Trophoblast cell (in vitro differentiated cells and primary cell): ENCODE measurements at places on chromosomes 3 and 15.

- H3K4me1 ChIP-seq: no peaks in the 10 kb centered on the region
- no peak for DNase-seq
- no peak overlapping the region for H3K4me3 ChIP-seq
- no peak overlapping the region for H3K27ac ChIP-seq
- no peaks in the 10 kb centered on the region for H3K27me3 ChIP-seq
These were observed 921.1 kb downstream of the FHIT start for GRCh38 chr3:60330107-60330506.

GRCh38 chr3:44110648-44111047, 131.0 kb upstream of the TOPAZ1 start:
- H3K4me1 ChIP-seq: peaks cover 6% of the 10 kb centered on the region
- no peaks in the 10 kb centered on the region for H3K27me3 ChIP-seq
- no peak overlapping the region for H3K4me3 ChIP-seq
- no peak for DNase-seq

GRCh38 chr3:46731795-46732194, 14.1 kb upstream of the PRSS50 start:
- H3K36me3 ChIP-seq: no peaks in the 10 kb centered on the region
- no peaks in the 10 kb centered on the region for H3K4me1 ChIP-seq

DNA sequence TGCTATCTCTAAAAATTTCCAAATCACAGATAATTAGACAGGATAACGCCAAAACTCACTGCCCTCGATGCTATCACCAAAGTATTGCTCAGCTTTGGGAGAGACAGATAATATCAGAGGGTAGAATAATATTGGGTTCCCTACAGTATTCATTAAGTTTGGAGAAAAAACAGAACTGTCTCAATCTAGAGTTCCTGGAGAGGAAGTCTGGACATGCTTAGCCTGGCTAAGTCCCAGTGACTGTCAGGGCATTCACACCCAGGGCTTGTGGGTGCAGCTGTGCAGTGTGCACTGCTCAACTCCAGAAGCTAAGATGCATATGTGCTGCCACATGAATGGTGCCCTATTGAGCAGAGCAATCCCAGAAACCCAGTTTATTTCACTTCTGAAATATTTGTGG, 459.6 kb upstream of the DPH6 start:
- DNase-seq: no peak
- no peak overlapping the region for H3K27ac ChIP-seq
- no peaks in the 10 kb centered on the region for H3K36me3 ChIP-seq

- H3K27me3 ChIP-seq: no peaks in the 10 kb centered on the region
- DNase-seq: no peak
- no peak overlapping the region for H3K4me3 ChIP-seq
- no peak overlapping the region for H3K27ac ChIP-seq
- peaks cover 24% of the 10 kb centered on the region for H3K4me1 ChIP-seq
- no peaks in the 10 kb centered on the region for H3K36me3 ChIP-seq
These were observed 3.9 kb upstream of the FURIN start for GRCh38 chr15:90864507-90864906.

DNA sequence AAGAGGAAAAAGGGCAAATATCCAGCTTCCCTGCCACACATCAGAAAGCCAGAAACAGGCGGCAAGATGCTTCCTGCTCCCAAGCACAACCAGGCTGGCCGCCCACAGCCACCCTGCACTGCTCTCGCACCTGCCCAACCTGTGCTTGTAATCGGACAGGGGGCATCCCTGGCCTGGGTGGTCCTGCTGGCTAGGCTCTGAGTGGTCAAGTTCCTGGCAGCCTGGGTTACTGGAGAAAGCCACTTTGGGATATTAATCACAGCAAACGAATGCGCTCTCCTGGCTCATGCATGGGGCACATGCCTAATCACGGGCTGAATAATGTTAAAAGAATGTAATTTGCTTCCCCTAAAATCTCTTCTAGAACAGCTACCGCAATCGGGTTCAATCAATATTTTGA, 442.4 kb downstream of the MCTP2 start:
- no peaks in the 10 kb centered on the region for H3K36me3 ChIP-seq
- H3K4me1 ChIP-seq: peaks cover 3% of the 10 kb centered on the region
- no peak overlapping the region for H3K27ac ChIP-seq
- no peak for DNase-seq

DNA sequence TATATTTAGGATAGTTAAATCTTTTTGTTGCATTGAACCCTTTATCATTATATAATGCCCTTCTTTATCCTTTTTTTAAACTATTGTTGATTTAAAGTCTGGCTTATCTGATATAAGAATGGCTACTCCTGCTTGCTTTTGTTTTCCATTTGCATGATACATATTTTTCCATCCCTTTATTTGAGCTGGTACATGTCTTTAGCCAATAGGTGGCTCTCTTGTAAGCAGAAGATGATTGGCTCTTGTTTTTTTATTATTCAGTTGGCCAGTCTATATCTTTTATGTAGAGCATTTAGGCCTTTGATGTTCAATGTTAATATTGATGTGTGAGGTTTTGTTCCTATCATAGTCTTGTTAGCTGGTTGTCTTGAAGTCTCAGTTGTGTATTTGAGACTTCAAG, 99.5 kb upstream of the MCTP2 start:
- no peak overlapping the region for H3K27ac ChIP-seq
- H3K27me3 ChIP-seq: no peaks in the 10 kb centered on the region
- no peaks in the 10 kb centered on the region for H3K36me3 ChIP-seq
- DNase-seq: no peak
- no peak overlapping the region for H3K4me3 ChIP-seq
- H3K4me1 ChIP-seq: no peaks in the 10 kb centered on the region

DNA sequence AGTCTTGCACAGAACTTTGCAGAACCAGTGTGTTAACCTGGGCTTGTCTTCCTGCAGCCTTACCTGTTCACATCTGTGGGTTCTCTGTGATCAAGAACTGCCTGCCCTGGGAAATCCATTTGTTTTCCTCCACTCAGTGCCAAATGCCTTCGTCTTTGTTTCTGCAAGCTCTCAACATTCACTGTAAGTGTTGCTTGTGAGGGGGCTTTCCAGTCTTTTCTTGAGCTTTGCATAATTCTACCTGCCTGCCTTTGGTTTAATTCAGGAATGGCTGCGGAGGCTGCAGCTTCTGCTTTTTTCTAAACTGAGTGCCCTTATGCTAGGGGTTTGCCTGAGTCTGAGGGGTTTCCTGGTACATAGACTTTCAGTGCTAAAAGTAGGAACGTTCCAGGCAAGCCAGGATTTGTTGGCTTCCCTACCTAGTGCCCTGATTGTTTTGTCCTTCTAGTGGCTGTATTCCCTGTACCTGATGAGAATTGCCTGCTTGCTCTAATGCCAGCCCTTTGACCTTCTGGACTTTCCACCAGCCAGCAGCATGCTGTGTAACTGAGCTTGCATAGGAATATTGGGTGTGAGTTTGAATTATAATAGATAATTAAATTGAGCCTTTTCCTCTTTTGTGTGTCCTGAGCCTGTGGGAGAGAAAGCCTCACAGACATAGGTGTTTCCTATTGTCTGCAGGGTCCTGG, 96.6 kb upstream of the CLSTN2 start:
- no peaks in the 10 kb centered on the region for H3K36me3 ChIP-seq
- no peak overlapping the region for H3K27ac ChIP-seq
- no peak overlapping the region for H3K4me3 ChIP-seq
- no peak for DNase-seq
- peaks cover 5% of the 10 kb centered on the region for H3K4me1 ChIP-seq

DNA sequence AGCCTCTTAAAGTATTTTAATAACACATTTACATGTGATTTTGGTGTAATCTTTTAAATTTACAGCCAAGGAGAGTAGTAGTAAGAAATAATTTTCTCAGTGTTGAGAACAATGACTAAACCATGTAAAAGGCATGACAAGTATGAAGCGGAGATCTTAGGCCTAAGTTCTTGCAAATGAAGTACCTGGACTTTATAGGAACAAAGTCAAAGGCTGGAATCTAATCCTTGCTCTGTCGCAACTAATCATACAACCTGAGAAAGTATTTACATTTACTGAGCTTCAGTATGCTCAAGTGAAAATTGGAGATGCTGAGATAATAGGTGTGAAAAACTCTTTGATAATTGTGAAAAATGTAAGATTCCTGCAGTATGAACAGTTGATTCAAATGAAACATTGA, 86.4 kb upstream of the VGLL3 start:
- peak; percentile 20 for DNase-seq
- H3K36me3 ChIP-seq: no peaks in the 10 kb centered on the region
- H3K4me3 ChIP-seq: no peak overlapping the region
- no peaks in the 10 kb centered on the region for H3K27me3 ChIP-seq
- no peaks in the 10 kb centered on the region for H3K4me1 ChIP-seq

DNA sequence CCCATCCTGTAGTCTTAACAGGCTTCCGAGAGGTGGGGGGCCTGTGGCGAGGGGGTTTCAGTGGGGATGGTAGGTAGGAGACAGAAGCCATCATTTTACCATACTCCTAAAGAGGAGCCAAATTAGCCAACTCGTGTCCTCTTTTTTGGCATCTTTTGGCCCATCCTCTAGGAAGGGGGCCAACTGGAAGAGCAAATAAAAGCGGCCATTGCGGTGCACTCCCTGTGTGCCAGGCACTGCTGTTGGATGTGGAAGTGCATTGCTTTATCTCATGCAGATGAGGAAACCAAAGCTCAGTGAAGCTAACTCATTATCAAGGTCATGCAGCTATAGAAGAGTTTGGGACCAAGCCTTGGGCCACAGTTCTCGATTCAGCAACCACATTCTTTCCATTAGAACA, 6.1 kb downstream of the SEMA4B start:
- H3K27me3 ChIP-seq: no peaks in the 10 kb centered on the region
- H3K4me1 ChIP-seq: peaks cover 13% of the 10 kb centered on the region
- DNase-seq: no peak
- H3K36me3 ChIP-seq: peaks cover 2% of the 10 kb centered on the region

DNA sequence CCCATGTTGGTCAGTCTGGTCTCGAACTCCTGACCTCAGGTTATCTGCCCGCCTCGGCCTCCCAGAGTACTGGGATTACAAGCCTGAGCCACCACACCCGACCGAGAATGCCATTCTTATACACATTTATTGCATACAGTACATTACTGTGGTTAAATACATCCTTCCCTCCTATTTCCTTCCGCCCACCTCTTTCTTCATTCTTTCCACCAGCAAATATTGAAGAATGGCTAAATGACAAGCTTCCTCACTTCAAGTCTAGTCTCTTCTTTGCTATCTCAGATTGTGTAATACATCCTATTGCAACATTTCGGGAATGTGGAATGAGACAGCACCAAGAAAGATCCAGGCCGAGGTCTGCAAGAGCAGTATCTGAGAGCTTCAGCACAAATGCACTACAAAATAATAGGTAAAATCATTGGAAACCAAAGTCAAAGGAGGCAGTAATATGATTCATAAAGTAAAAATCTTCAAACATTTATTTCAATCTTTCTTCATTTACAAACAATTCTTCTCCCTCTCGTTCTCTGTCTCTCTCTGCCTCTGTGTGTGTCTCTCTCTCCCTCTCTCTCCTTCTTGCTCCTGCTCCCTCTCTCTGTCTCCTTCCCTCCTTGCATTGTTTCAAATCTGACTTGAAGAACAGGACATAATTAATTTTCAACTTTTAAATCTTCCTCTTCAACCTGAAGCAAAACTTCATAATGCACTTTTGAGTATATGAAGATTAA, 94.7 kb upstream of the TGFBR2 start:
- no peaks in the 10 kb centered on the region for H3K4me1 ChIP-seq
- H3K4me3 ChIP-seq: no peak overlapping the region
- H3K27ac ChIP-seq: peak overlapping the region; percentile 56
- peak; percentile 83 for DNase-seq
- no peaks in the 10 kb centered on the region for H3K36me3 ChIP-seq

DNA sequence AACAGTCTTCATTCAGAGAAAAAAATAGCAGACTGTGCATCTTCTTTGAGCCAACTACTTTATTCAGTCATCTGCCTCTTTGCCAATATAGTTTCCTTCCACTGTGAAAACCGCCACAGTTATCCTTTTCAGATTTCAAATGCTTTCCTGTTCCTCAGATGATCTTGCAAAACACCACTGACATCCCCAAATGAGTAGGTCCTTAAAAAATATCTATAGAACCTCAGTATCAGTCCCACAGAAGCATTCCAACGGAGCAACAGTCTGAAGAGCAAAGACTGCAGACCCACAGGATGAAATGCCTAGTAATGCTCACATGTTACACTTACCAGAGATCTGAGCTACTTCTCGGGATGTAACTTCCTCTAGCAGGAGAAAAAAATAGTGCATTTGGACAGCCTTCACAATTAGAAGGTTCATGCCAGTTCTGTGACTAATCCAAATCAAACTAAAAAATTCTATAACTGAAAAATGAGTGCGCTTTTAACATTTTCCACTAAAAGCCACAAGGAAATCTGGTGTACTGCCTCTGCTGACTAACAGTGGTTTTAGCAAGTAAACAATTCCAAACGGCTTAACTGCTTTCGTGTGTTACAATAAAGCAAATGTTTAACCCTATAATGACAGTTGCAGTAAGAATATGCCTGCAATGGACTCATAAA, at the start of gene ANKRD28:
Gene ANKRD28 (minus strand): TSS at position 338 of the 662 bp plus-strand sequence. CDS start 1,458 bp downstream, outside the sequence.
- peak; percentile 49 for DNase-seq
- no peaks in the 10 kb centered on the region for H3K4me1 ChIP-seq
- no peak within 1 kb of the TSS for H3K4me3 ChIP-seq

DNA sequence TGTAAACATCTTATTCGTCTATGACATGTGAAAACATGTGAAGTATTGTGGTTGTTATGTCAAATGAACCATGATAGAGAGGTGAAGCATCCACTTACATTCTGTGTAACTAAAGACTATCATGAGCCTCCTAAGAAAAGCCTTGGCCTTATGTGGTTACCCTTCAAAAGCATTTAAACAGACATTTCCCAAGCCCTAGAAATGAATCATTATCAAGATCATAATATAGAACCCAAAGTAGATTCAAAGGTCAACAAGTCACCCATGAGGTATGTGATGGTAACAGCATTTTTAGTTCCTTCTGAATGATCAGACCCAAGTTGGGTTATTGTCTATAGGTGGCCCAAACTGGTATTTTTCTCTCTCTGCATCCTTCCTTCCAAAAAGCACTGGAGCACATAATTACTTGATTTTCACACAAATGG, 408.0 kb downstream of the TBL1XR1 start:
- H3K4me3 ChIP-seq: no peak overlapping the region
- H3K27ac ChIP-seq: no peak overlapping the region
- H3K36me3 ChIP-seq: no peaks in the 10 kb centered on the region
- DNase-seq: no peak

DNA sequence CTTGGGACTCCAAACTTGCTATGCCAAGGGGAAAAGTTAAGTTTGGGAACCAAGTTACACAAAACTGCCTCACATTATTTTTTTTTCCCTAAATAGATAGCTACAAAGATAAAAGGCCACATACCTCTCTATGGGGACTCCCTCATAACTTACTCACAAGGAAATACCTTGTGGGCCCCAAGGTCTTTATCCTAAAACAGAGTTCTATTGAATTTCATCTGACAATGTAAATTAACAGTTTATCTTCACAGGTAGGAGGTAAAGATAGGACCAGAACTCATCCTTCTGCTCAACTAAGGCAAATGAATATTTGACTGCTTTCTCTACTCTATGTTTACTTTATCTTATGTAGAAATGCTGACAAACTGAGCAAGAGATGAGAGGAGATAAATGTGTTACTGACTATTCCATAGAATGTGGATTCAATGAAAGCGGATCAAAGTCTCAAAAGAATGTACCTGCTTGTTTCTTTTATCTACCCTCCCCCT, 1278.0 kb downstream of the OTOL1 start:
- H3K4me3 ChIP-seq: no peak overlapping the region
- H3K36me3 ChIP-seq: no peaks in the 10 kb centered on the region
- no peak overlapping the region for H3K27ac ChIP-seq
- no peak for DNase-seq
